IPS DF 6.9 (cell line): ENCODE measurements at places on chromosomes 2 and 18.

- DNase-seq, result no peak
- no peak overlapping the region for H3K4me3 ChIP-seq
- H3K27me3 ChIP-seq, result no peaks in the 10 kb centered on the region
- no peaks in the 10 kb centered on the region for H3K36me3 ChIP-seq
- H3K27ac ChIP-seq, result no peak overlapping the region
Measured at GRCh38 chr18:378079-378478, 110.2 kb upstream of the THOC1 start.

- no peak for DNase-seq
- H3K36me3 ChIP-seq, result no peaks in the 10 kb centered on the region
- H3K4me3 ChIP-seq, result no peak overlapping the region
- H3K4me1 ChIP-seq, result no peaks in the 10 kb centered on the region
Measured at GRCh38 chr2:112136096-112136495, 2.1 kb upstream of the FBLN7 start.

DNA sequence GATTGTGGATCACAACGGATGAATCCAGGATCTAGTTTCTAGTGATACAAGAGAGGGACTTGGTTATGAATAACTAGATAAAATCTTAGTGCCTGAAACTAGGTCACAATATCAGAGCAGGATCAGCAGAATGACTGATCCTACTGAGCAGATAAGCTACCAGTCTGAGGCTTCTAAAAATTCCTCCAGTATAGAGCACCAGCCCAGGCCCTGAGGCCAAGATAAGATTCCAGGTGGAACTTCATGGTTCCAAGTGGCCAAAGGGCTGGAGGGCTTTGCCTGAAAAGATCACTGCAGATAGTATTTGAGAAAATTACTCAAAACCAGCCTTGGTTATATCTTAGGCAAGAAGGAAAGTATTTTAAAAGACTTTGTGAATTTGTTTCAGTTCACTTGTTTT is 162.4 kb downstream of the GREB1L start:
- DNase-seq, result no peak
- peaks cover 2% of the 10 kb centered on the region; the same call in 1 of the 2 replicates for H3K27me3 ChIP-seq
- H3K27ac ChIP-seq, result no peak overlapping the region
- H3K4me1 ChIP-seq, result no peaks in the 10 kb centered on the region

DNA sequence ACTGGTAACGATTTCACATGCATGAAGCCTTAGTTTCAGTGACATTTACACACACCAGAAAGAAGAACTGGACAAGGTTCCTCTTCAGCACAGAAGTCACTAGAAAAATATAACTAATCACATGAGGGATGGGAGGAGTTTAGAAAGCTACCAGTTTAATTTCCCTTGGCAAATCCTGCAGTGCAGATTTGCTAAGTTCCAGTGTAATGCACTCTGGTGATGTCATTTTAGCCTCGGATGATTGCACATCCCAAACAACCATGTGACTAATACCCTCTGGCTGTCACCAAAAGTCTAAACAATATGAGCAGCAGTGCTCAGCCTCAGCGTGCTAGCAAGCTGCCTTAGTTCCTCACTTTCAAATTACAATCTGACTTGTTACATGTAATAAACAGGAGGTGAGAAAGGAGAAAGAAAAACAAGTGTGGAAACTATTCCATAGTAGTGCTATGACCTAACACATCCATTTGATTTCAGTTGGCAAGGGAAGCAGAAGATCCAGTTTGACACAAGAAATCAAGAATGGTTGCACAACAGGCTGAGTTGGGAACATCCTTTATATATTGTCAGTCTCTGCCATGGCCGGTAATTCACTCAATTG is 35.3 kb upstream of the PPP1CB start:
- H3K27ac ChIP-seq, result no peak overlapping the region
- DNase-seq, result no peak
- H3K4me1 ChIP-seq, result no peaks in the 10 kb centered on the region
- H3K4me3 ChIP-seq, result no peak overlapping the region

GRCh38 chr2:152343426-152343825 is 8.5 kb downstream of the FMNL2 start:
- H3K27ac ChIP-seq, result no peak overlapping the region
- no peaks in the 10 kb centered on the region for H3K36me3 ChIP-seq
- H3K4me3 ChIP-seq, result no peak overlapping the region
- no peak for DNase-seq
- no peaks in the 10 kb centered on the region for H3K4me1 ChIP-seq
